ENCODE measurements at places on chromosomes 16 and 17.

DNA sequence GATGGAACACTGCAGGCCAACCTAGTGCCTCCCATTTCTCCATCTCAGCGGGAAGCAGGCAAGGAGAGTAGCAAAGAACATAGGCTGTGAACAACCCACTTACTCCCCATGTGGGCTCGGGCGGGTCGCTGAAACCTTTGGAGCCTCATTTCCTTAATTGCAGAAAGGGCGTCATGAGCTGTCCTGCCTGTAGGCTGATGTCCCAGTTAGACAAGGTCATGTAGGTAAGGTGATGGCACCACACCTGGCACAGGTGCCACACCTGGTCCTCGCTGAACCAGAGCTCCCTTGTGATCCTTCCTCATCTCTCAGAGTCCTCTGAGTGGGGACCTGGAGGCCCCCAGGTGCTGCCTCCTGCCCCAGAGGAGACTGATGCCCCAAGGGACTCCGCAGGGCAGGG, 22.9 kb downstream of the ABCC3 start:
- no peak for DNase-seq

- DNase-seq = no peak
These were observed 134.2 kb downstream of the HS3ST2 start for GRCh38 chr16:22948058-22948602.

- peak; percentile 72 for DNase-seq
These were observed 106.8 kb downstream of the ZNF778 start for GRCh38 chr16:89324056-89325010.

- DNase-seq = no peak
These were observed 28.6 kb upstream of the DBNDD1 start for GRCh38 chr16:90047714-90048346.

GRCh38 chr17:82959990-82960418, 119.4 kb upstream of the METRNL start:
- DNase-seq = no peak

GRCh38 chr17:59406808-59407381, 75.4 kb downstream of the YPEL2 start:
- no peak for DNase-seq

- peak; percentile 95 for DNase-seq
These were observed at the start of gene MINK1 for GRCh38 chr17:4833178-4833940. Gene MINK1 (plus strand): TSS chr17:4833340. CDS start chr17:4833584, 244 bp downstream.

All from suppressor macrophage treated with lipopolysaccharide for 4 hours (primary cell).